Kidney glomerular epithelial cell (primary cell): ENCODE measurements at places on chromosomes 4 and X.

DNA sequence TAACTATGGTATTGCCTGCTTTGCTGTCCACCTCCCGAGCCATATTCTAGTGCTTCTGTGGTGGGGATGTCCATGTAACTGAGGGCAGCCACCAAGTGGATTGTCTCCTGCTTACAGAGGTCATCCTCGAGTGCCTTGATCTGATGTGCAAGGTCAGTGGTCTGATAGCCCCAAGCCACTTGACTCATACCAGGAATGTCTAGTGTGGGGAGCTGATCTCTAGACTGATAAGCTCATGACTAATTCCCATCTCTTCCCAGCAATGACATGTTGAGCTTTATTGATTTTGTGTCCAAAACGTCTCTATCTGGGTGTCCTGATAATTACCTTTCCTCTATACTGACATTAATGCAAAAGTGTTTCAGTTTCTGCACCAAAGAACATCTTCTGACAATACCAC lies 168.4 kb upstream of the WDR1 start:
- no peak for DNase-seq

DNA sequence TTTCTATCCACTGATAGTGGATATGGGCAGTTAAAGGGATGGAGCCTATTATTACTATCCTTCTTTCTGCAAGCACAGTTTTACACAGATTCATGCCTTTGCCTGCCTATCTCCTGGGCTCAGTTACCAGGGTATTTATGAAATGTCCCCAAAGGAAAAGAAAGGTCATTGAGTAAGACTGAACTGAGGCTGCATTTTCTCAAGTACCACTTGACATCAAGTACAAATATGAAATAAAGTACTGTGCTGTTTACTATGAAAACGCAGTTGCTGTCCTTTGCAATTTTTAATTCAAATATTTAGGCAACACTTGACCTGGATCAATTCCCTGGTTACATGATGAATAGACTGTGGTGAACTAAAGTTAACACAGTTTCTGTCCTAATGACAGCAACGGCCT lies 23.5 kb upstream of the SPANXN4 start:
- DNase-seq, result no peak

DNA sequence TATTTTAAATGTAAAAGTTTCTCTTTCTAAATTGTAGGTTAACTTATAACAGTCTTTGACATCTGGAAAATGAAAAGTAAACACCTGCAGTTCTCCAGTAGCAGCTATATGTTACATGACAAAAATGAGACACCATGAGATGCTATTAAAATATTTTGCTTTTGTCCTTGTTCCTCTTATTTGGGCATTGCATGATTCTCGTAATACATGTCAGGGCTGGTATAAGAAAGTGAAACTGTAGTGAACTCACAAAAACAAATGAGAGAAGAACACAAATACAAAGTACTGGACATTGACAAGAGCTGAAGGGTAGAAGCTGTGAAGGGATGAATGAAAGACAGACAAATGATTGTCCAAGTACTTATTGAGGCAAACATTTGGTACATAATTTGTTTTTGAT lies 9.0 kb downstream of the GK2 start:
- DNase-seq, result no peak

GRCh38 chr4:64564126-64564525 lies 154.9 kb upstream of the TECRL start:
- no peak for DNase-seq

- no peak for DNase-seq
These were observed 190.1 kb downstream of the SHROOM3 start for GRCh38 chr4:76624931-76625715.

- DNase-seq, result peak; percentile 49
These were observed 99.0 kb downstream of the FIP1L1 start for GRCh38 chr4:53476232-53477037.

GRCh38 chr4:3021627-3022026 lies 52.7 kb downstream of the HTT-AS start:
- DNase-seq, result no peak

- no peak for DNase-seq
These were observed 83.9 kb upstream of the RAI2 start for GRCh38 chrX:17944833-17945497.
